ENCODE measurements at places on chromosomes 5 and 9.

DNA sequence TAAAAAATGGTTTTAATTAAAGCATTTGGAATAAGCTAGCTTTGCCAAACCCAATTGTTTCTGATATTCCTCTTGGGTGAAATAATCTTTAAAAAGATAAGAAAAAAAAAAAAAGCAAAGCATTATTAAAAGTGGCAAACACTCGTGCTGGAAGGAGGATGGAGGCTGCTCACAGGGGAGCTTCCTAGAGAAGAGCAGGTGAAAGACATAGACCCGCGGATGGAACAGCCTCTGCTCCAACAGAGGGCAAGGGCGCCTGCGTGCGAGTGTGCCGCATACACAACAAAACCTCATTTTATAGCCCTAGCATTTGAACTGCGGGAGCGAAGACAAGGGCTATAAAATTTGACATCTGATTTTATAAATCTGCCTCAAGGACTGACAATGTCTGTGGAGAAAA, 33.4 kb upstream of the SLC25A51 start:
- DNase-seq: no peak

DNA sequence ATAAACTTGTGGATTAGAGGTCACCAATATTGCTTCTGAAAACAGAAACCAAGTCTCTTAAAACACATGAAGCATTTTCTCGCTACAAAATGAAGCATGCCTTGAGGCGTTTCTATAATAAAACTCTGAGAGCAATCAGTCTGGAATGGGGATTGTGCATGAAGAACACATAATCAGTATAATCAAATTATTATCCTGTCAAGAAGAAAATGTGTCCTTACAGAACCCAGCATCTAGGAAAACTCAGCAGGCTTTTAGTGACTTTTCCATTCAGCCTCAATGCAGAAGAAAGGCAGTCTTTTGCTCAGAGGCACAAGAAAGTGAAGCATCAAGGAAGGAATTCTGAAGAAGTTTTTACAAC, 121.9 kb downstream of the CDH18 start:
- DNase-seq: no peak

DNA sequence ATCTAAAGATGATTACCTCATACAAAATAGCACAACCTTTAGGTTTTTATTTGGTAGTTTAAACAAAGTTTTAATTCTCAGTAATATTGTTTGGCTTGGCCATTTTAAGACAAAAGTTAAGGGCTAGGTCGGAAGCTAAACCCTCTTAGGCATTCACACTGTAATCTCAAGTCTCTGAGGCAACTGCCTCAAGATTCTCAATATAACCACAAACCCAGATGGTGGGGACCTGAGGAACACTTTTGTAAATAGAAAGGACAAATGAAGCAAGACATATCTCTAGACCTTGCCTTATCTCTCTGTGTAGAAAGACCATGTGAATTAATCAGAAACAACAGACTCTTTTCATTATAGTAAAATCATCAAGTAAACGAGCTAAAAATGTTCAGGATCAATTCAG, 500.2 kb upstream of the CDH6 start:
- DNase-seq: no peak

DNA sequence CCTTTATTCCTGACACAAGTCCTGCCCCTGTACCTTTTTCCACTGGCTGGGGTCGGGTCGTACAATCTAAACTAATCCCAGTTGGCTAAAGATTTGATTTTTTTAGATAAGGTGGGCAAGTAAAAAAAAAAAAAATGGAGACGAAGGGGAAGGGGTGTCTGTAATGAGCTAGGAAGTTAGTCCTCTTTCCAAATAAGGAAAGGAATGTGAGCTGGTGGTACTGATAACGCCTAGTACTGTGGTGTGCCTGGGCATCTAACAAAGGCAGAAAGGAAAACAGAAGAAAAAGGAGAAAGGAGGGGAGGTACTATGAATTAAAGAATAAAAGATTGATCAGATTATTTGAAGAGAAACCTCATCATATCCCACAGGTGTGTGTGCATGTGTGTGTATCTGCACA, 21.3 kb downstream of the PRDM9 start:
- DNase-seq: no peak

- DNase-seq: no peak
These were observed 161.0 kb upstream of the RORB start for GRCh38 chr9:74336161-74336560.

DNA sequence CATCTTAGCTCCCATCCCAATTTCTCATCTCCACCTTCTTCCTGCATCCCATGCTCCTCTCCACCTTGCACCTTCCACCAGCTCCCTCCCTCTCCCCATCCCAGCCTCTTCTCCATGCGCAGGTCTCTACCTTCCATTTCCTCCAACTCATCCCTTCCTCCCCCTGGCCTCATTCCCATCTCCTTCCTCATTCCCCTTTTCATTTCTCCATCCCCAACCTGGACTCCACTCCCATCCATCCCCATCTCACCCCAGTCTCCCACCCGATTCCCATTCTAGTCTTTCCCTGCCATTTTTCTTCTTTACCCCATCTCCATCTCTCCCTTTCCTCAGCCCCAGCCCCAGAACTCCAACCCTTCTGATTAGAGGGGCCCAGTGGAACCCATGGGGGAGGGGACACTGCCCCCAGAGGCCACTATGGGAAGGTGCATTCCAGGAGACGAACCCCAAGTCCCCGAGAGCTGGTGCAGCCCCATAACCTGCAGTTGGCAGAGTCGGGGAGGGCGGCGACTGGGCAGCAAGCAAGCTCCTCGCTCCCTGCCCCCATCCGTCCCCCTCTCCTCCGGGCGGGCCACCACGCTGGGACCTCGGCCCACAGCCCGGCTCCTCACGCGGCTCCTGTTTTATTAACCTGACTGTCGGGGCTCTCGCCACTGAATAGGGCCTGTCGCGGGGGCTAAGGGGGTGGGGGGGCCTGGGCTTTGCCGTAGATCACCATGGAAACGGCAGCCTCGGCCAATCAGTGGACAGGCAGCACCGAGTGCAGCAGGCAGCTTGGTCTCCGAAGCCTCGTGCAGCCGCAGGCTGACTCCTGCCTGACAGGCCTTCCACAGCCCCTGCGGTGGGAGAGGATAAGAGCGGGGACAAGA, 66.7 kb downstream of the PCDH1 start:
- peak; percentile 85 for DNase-seq

DNA sequence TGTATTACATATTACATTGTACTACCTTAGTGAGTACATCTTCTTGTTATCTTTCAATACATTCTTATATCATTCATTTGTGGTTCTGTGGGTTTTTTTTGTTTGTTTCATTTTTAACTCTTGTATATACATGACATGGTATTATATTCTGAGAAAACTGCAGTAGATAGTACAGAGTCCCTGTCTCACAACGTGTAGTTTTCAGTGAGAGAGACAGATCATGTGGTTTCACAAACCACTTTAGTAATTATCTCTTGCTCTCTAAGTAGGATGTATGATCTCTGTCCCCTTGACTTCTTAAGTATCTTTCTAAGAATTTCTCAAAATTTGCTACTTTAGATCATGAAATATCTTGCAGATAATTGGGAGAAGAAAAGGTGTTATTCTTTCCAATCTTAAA, 745.9 kb upstream of the CDH9 start:
- DNase-seq: no peak

- no peak for DNase-seq
These were observed 198.5 kb downstream of the CACNA1B start for GRCh38 chr9:138075961-138076649.

DNA sequence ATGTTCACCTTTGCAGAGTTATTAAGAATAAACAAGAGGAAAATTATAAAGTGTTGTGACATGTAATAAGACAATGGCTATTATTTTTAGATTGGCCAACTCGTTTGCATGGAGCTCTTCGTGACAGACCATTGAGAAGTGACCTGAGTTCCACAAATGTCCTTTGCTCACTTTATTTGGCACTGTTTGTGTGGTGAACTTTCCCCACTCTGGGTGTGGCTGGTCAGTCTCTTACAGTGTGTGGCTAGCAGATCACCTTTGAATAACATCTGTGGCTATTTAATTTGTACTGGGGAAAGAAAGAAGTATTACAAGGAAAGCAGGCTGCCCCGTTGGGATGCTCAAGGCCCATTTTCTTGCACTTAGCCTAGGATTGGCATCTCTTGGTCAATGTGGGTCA, 274.1 kb upstream of the WWC1 start:
- no peak for DNase-seq

- DNase-seq: no peak
These were observed 36.2 kb upstream of the CXXC5 start for GRCh38 chr5:139611703-139612584.

GRCh38 chr5:34865091-34865490, 26.1 kb downstream of the TTC23L start:
- no peak for DNase-seq

DNA sequence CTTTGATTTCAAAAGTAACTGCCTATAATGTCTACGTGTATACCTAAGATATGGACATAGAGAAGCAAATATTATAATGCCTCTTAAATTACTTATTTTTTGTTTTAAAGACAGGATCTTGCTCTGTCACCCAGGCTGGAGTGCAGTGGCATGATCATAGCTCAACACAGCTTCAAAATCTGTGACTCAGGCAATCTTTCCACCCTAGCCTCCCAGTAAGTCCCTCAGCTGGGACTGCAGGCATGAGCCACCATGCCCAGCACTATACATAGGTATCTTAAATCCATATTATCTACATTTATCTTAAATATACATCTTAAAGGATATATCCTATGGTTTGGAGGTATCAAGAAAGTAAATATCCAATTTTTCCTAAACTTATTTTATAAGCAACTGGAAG, 261.2 kb downstream of the ARL15 start:
- DNase-seq: no peak

- DNase-seq: no peak
These were observed 106.4 kb downstream of the SLC24A2 start for GRCh38 chr9:19682397-19682796.

- DNase-seq: no peak
These were observed 14.9 kb upstream of the FCN1 start for GRCh38 chr9:134932606-134933005.

GRCh38 chr5:8861764-8862163, 684.1 kb downstream of the SEMA5A start:
- no peak for DNase-seq

GRCh38 chr9:129665389-129665775, at the start of gene PRRX2:
TSS of gene PRRX2 (plus strand) at chr9:129665647. CDS start at chr9:129665868, 221 bp downstream.
- DNase-seq: no peak

DNA sequence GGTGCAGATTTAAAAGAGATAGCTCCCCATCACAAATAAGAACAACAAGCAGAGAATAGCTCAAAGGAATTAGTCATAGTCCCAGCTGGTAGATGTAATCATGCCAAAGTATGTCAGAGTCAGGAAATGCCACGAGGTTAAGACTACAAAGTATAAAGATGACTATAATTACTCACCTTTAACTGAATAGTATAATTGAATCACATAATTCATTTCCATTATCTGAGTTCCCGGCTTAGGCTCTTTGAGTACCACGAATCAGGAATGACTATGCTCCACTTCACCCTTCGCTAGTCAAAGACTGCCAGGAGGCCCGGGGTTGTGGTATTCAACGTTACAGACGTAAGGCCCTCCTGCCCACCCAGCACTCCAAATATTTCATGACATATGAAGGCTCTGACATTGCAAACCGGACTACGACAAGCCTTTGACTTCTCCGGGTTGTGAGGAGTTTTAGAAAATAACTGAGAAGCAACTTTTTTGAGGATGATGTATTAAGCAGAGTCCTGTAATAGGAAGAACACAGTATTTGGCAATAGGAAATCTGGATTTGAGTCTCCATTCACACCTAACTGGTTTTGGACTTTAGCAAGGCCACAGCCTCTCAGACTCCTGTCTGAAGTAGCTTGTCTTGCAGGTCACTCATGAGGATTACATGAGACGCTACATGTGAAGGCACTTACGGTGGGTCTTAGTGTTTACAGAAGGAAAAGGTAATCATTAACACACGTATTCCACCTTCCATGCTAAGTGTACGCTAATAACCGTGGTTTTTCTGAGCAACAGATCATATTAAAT, 64.6 kb downstream of the ENC1 start:
- DNase-seq: no peak

DNA sequence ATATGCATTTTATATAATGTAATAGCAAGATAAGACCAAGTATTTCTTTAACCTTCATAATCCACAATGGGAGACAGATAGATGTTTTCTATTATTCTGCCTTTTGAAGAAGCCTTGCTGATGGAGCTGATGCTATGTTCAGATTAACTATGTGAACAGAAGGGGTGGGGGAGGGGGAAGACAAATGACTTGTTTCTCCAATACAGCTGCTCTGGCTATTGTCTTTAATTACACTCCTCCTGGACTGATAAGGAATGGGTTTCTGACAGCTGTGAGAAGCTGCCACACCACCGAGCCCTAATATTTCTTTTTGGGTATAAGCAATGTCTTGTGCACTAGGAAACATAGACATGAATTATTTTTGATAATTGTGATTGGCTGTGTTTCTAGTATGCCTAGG, 62.0 kb downstream of the CAVIN4 start:
- DNase-seq: peak; percentile 22

- DNase-seq: peak; percentile 78
These were observed 190.2 kb upstream of the SNX2 start for GRCh38 chr5:122584411-122585300.

DNA sequence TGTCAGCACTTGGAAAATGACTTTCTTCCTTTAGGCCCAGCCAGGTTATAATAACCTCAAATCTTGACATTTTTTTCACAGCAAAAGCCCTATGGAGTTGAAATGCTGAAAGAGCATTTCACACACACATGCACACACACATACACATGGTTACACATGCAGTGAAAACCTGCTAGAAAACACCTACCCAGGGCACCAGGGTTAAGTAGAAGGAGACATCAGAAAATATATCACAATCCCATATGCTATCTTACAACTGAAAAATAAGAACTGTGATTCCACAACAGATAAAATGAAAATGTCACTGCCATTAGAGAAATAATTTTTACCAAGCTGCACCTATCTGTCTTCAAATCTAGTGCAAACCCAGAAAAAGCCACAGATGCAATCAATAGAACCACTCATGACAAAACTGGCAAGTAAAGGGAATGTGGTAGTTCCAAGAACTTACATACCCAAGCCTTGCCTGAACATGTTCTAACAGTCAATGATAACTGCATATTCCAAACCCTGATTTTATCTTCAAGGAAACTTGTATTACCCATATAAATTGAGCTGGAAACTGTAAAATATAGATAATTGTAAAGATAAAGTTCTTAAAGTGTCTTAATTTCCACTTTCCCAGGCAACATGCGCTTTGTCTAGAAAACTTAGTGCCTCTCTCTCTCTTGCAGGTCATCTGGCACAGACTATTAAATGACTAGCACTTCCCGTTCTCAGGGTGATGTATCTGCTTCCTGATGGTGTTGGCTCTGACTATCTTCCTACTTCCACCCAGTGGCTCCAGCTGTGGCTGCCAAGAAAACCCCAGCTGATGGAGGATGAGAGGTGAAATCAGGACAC, 250.2 kb upstream of the PTGER4 start:
- peak; percentile 30 for DNase-seq

GRCh38 chr5:168843277-168844015, 264.3 kb upstream of the PANK3 start:
- no peak for DNase-seq

DNA sequence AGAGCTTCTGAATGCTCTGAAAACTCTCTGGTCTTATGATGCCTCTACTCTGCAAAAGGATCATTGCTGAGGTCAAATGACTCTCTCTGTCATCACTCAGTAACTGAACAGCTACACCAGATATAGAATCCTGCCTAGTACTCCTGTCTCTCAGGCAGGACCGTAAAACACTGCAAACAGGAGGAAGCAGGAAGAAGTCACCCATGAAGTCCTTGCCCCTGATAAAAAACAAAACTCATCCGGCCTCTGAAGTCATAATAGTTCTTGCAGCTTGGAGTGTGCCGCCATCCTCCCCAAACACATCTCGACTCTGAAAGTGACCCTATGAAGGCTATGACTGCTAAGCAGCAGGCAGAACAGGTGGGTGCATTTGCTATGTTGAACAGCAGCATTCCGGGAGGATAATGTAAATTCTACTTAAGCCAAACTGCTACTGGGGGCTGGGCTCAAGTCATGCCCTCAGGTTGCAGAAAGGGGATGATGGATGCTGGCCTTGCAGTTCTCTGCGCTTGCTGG, 81.9 kb upstream of the FAM169A start:
- DNase-seq: no peak
